Bronchial epithelial cell (primary cell): ENCODE measurements at places on chromosomes 1 and 21. TPM values are rescaled to one million over a fixed set of nuclear protein-coding genes. Genes with fewer than 3 reads are reported as not detected.

Gene C1orf226
- total RNA-seq, result 0.26 TPM in 2 replicates

GRCh38 chr1:213179784-213180183 lies 128.7 kb downstream of the RPS6KC1 start:
- no peak for DNase-seq

DNA sequence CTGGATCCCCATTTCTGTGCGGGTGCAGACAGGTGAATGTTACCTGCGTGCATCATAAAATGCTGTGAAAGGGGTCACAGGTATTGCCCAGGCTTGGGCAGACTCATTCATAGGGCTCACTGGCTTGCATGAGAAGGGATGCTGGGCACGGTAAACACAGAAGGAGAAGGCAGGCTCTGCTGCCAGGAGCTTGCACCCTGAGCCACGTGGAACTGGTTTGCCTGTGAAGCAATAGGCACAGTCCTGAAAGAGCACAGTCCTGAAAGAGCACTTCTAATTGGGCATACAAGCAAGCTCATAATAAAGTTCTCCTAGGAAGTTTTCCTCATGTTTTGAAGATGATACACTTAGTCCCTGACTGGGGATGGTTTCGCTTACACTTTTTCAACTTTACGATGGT lies 40.9 kb downstream of the GALNT2 start:
- no peak for DNase-seq

- peak; percentile 98 for DNase-seq
Observed at GRCh38 chr1:201714542-201715329, 114.2 kb upstream of the IPO9 start.

- DNase-seq, result peak; percentile 64
Observed at GRCh38 chr1:197320991-197321531, 53.0 kb downstream of the CRB1 start.

Gene HES2
- 98.1 and 116 TPM in 2 replicates for total RNA-seq

DNA sequence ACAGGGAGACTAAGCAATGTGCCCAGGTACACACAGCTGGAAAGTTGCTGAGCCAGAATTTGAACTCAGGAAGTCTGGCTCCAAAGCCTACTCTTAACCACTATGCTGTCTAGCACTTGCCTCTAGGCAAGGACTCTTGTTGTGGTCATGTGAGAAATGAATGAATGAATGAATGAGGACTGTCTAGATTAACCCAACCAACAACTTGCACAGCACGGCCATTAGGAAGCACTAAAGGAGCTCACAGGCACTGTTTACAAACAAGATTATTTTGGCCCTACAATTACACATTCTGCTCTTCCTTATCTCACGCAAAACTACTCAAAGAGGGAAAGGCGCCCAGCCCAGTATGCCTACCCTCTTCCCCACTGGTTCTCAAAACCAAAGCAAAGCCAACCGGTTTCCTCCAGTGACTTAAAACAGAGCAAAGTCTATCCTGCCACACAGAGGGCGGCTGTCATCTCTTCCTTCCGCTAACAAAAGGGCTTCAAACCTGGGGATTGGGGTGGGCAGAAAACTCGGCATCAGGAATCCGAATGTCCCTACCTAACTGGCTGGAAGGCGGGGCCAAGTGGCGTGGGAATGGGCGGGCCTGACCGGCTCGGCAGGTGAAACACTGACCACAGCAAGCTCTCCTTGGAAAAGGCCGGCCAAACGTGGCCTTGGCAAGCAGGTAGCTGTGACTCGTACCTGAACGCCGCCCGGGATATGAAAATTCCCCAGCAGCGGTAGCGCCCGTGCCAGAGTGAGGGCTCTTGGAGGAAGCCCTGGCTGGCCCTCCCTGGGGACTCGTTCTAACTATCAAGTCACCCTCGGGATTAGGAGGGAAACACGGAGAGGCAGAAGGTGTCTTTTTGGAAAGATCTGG lies 948 bp downstream of the STK40 start:
- DNase-seq, result peak; percentile 46

Gene NR5A2
- not detected in 2 replicates for total RNA-seq

Gene FAAH
- total RNA-seq, result 10.2 and 10.5 TPM in 2 replicates

DNA sequence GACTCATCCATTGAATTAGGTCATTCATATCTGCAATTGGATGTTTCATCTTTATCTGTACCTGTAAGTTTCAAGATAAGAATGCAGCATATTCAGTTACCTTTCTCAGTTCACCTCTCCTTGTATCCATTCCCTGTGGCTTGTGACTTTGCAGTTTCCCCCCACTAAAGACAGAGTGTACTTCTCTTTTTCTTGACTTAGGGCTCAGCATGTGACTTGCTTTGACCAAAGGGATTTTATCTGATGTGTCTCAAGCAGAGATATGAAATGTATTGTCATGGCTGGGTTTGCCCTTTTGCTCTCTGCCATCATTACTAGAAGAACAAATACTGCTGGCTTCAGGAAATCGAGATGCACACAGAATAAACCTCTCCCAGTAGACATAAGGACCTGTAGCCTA lies 754.8 kb downstream of the ADGRL2 start:
- DNase-seq, result no peak

DNA sequence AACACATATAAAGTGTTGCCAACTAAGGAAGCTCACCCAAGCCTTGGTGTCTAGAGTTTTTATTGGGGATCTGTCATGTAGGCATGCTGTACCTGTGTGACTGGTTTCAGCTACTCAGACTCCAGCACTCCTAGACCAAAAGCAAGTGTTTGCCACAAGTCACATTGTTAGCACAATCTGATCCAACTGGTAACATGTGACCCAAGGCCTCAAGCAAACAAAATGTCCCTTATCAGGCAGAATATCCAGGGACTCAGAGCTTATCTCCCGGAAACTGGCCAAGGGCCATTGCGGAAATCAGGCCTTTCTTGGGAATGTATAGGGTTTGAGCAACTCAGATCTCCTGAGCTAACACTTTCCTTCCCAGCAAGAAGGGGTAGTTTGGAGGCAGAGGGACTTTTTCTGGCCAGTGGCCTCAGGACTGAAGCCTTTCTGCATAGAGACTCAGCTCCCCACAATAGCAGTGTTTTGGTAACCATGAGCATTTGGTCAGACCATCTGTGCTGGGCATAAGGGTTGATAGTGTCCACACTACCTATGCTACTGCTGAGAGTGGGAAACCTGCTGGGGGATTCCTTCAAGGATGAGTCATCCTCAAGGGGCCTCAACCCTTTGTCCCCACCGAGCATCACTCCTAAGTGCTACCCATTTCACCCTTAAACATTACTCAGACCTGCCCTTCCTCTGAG lies 29.6 kb downstream of the NHLH2 start:
- DNase-seq, result no peak

DNA sequence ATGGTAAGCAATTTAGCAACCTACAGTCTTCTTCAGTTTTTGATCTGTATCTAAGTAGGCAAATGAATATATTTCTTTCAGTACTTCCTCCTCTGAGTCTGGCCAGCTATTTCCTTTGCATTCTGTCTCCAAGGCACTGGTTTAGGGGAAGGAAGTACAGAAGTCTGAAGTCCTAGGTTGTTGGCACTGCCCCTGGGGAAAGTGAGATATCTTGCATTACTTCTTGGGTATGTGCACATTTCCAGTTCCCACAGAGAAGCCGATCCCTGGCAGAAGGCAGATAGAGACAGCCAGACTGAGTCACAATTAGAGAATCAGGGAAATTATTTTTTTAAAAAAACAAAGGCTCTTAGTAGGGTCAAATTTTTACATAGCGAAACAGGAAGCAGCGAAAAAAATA lies 98.8 kb downstream of the RASAL2 start:
- peak; percentile 64 for DNase-seq

Gene OLFML3
- 0.13 and 1.6 TPM in 2 replicates for total RNA-seq

DNA sequence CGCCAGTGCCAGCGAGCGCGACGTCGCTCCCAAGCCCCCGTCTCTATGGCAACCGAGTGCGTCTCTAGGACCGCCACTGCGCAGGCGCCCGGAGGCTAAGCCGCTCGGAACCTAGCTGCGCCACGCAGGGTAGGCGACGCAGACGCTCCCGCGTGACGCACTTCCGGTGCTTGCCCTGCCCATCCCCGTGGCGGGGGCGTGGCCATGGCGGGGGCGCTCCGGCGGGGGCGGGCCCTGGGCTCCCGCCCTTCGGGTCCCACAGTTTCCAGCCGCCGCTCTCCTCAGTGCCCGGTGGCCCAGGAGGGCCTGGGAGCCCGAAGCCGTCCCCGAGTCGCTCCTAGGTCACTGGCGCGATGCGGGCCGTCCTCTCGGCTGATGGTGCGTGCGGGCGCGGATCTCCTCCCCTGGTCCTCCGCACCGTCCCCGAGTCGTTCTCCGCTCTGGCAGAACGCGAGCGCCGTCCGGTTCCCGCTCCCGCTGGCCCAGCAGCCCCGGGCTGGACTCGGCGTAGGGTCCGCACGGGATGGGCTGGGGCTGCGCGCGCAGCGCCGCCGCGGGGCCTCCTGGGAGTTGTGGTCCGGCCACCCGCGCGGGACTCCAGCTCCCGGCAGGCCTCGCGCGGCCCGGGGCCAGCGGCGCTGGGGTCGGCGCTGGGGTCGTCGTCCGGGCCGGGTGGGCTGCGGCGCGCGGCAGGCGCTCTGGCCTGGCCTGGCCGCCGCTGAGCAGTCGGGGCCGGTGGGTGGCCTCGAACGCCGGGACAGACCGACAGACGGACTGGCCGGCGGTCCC lies at the start of gene MIB2:
Gene MIB2, plus strand, starts transcription at position 245 of the 789 bp plus-strand sequence. CDS start 7,953 bp downstream, outside the sequence.
- DNase-seq, result peak; percentile 81

GRCh38 chr1:211925016-211925415 lies 94.5 kb upstream of the LPGAT1 start:
- peak; percentile 43 for DNase-seq

GRCh38 chr21:43348801-43349261 lies 78.1 kb downstream of the SIK1 start:
- DNase-seq, result peak; percentile 32

DNA sequence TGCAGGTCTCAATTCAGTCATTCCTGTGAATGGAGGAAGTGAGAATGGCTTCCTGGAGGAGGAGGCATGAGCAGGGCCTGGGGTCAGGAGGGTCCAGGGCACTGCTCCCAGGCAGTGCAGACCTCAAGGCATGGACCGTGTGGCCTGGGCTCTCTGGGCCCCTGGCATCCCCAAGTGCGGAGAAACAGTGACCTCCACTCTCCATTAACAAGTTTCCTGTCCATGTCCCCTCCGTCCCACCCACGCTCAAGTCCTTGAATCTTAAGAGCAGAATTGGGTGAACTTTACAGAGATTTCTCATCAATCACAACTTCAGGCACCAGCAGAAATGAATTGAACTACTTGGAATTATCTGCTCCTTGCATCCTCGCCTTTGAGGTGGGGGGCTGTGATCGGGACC lies 211.1 kb downstream of the NPHP4 start:
- DNase-seq, result no peak
